ENCODE measurements at places on chromosomes 6 and 20.

DNA sequence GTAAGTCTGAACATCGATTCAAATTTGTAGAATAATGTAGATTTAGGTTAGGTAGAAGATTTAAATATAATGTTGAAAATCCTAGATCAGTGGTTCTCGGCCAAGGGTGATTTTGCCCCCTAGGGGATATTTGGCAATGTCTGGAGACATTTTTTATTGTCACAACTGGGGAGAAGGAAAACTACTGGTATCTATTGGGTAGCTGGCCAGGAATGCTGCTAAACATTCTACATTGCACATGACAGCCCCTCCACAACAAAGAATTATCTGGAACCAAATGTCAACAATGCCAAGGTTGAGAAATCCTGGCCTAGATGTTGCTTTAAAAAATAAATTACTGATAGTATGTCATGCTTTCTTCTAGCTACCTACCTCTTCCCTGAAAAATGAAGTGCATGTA is 76.1 kb downstream of the HIVEP2 start:
- DNase-seq, result no peak

GRCh38 chr6:45613656-45614055 is 235.9 kb upstream of the SUPT3H start:
- DNase-seq, result no peak

DNA sequence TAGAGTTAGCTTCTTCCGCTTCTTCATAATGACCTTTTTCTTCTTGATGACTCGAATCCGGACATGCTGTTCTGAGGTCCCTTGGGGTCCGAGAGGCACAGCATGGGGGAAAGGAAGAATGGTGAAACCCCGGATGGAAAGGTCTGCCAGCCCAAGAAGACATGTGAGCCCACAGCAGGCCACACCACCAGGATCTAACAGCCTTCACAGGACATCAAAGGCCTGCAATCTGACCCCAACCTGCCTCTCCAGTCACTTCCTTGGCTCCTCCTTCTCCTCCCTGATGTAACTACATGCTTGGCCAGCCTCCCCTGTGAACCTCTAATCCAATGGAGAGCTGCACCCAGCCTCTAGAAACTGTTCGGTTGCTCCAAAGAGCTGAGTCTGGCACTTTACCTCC is 1.6 kb downstream of the CPXM1 start:
- no peak for DNase-seq

- DNase-seq, result no peak
Observed at GRCh38 chr6:106287215-106287614, 38.3 kb downstream of the ATG5 start.

DNA sequence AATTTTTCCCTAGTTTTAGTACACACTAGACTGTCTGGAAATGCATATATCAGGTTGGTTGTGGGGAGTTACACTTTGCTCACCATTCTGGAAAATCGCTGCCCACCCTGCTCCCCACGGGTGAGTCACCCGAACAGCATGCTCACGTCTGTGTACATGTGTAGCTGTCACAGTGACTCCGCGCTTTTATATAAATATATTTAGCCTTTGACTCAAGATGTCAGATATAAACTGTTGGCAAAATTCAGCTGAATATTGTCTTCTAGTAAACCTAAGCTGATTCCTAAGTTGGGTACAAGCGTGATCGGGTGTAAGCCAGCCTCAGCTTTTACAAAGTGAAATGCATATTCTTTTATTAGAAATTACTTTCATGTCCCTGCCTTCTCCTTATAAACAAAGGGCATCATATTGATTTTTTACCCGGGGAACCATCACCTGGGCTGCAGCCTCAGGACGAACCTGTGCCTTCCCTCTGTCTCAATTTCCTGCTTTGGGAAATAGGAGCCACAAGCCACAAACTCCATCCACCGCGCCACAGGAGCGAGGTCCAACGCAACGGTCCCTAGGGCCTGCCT is 4.3 kb downstream of the SDCBP2 start:
- no peak for DNase-seq

GRCh38 chr6:127824061-127824460 is 76.8 kb downstream of the THEMIS start:
- no peak for DNase-seq
